Brain (organoid and tissue), 16 donors: ENCODE measurements at places on chromosomes 7 and 10.

- DNase-seq, result no peak
Observed at GRCh38 chr10:133445268-133445732, 8.4 kb upstream of the SCART1 start.

DNA sequence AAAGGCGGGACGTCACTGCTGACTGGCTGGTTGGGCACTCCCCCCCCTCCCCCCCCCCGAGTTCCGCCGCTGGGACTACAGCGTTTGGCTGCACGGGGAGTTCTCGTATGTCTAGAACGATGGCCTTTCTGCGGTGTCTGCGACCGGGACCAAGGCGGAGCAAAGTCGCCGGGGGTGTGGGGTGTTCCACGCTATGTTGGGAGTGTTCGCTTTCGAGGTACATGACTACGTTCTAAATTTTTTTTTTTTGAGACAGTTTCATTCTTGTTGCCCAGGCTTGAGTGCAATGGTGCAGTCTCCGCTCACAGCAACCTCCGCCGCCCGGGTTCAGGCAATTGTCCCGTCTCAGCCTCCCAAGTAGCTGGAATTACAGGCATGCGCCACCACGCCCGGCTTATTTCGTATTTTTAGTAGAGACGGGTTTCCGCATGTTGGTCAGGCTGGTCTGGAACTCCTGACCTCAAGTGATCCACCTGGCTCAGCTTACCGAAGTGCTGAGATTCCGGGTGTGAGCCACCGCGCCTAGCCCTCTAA lies 573 bp upstream of the IDI1 start:
- DNase-seq, result no peak

- no peak for DNase-seq
Observed at GRCh38 chr7:106190589-106191330, 78.6 kb upstream of the SYPL1 start.

DNA sequence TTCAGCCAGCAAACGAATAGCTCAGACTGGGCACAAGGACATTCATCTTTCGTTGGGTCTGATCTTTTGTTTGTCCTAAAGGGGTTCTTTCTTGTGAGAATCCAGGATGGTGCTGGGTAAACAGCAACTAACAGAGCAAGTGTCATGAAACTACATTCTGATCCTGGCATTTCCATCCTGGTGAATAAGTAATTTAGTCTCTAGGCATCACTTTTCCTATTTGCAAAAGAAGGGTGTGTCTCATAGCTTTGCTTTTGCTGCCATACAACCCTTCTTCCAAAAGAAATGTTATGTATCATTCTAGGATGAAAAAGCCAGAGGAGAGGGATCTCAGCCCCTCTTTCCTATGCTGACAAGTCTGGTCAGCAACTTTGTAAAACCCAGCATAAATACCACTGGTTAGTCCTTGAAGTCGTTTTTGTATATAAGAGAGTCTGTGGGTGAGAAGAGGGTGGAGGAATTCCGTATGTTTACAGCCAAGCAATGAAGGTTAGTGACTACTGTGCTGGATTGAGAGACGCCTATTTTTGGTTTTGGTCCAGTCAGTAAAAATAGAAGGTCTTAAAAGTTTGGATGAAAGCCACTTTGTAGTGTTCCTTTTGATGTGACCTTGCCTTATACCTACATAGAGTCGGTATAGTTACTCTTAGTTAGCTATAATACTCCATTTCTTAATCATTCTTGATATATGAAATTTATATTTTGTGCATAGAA lies 88.4 kb upstream of the SLC25A13 start:
- DNase-seq, result no peak

GRCh38 chr10:125081931-125082330 lies 78.4 kb downstream of the CTBP2 start:
- DNase-seq, result no peak

GRCh38 chr7:95200741-95201140 lies 123.6 kb downstream of the PON1 start:
- no peak for DNase-seq

DNA sequence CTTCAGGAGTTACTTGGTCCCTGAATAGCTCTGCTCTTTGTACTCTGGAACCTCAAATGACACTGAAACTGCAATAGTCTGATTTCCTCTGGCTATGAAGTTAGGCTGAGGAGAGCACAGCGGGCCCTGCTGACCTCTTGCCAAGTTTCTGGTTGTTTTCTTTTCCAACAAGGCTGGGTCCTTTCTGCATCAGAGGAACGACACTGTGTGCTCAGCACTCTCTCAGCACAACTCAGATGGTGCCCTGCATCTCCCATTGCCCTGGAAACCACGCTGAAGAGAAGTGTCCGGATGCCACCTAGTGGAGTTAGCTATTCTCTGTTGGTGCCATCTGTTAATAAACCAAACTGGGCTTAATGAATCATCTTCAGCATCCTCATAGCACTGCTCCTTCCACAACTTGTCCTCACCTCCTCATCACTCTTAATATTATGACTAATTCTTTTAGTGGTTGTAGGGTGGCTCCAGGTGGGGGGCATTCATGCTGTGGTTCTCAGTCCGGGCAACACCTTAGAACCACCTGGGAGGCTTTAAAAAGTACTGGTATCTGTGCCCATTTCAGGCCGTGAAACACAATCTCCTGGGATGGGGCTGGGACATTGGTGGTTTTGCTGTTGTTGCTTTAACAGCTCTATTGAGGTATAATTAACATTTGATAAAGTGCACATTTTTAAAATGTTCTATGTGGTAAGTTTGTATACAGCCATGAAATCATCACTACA lies 8.2 kb upstream of the EFCAB10 start:
- DNase-seq, result peak; percentile 92

DNA sequence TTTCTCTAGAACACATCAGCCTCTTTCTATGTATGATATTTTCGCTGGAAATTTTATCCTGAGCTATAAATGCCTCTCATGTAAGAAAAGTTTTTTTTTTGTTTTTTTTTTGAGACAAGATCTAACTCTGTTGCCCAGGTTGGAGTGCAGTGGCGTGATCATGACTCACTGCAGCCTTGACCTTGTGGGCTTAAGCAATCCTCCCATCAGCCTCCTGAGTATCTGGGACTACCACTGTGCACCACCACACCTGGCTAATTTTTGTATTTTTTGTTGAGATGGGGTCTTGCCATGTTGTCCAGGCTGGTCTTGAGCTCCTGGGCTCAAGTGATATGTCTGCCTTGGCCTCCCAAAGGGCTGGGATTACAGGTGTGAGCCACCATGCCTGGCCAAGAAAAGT lies 80.4 kb downstream of the ADK start:
- DNase-seq, result no peak

DNA sequence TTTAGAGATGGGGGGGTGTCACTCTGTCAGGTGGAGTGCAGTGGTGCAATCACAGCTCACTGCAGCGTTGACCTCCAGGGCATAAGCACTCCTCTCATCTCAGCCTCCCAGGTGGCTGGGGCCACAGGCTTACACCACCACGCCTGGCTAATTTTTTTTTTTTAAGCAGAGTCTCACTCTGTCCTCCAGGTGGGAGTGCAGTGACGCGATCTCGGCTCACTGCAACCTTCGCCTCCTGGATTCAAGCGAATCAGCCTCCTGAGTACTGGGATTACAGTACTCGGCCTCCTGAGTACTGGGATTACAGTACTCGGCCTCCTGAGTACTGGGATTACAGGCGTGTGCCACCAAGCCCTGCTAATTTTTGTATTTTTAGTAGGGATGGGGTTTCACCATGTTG lies 23.6 kb upstream of the PPIA start:
- no peak for DNase-seq

- no peak for DNase-seq
Observed at GRCh38 chr7:155685791-155686160, 41.3 kb downstream of the RBM33 start.

- no peak for DNase-seq
Observed at GRCh38 chr10:119211176-119211575, 3.8 kb downstream of the GRK5 start.

- DNase-seq, result peak; percentile 84
Observed at GRCh38 chr7:143263266-143264195, at the start of gene GSTK1. Gene GSTK1 (plus strand): TSS chr7:143263441. CDS start chr7:143263514, 73 bp downstream.

- peak; percentile 97 for DNase-seq
Observed at GRCh38 chr7:113087071-113087998, 708 bp upstream of the GPR85 start.

- DNase-seq, result no peak
Observed at GRCh38 chr7:105760551-105761447, 115.6 kb downstream of the ATXN7L1 start.

- peak; percentile 63 for DNase-seq
Observed at GRCh38 chr7:54955696-54956420, 63.0 kb upstream of the EGFR start.

DNA sequence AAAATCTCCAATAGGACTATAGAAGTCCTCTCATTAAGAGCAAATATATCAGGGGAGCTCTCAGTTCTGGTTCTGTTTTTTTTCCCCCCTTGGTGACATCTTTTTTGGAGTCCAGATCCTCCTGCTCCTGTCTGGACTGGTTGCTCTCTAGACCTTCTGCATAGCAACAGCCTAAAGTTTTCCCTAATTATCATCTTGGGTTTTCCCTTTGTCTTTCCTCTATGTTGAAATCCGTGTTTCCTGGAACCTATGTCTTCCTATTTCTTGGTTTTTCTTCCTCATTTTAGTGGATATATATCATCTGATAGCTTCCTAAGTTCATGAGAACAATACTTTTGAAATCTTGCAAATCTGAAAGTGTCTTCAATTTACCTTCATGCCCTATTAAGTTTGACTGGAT lies 29.7 kb upstream of the MTERF1 start:
- DNase-seq, result no peak

DNA sequence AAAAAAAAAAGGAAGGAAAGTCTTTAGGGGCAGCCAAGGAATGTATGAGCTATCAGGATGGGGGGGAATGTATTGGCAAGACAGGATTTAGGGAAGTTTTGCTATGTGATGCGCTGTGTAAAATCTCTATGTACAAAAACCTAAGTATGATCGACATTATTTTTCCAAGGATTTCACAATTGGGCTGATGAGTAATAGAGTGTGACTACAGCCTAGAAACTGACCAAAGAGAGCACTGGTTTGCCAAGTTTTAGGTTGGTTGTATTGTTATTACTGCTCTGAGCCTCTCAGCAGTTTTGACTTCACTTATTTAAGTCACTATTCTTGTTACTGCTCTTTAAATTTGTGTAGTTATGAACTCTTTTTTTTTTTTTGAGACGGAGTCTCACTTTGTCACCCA lies 107.3 kb downstream of the NRCAM start:
- DNase-seq, result no peak

GRCh38 chr7:69208276-69208675 lies 390.0 kb upstream of the AUTS2 start:
- no peak for DNase-seq

DNA sequence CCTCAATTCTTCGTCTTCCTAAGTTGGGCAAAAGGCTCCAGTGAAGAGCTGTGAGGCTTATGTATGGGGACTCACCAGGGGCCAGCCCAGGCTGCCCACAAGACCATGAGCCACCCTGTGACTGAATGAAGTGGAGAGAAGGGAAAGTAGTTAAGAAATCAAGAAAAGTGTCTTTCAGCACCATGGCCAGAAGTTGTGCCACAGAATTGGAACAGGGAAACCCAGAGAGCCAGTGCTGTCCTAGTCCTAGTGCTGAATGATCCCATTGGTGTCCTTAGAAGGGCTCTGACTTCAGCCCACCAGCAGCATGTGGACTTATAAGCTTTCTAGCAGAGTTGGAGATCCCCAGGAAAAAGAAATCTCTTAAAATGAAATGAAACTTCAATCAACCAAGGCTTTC lies 37.0 kb upstream of the CCSER2 start:
- DNase-seq, result no peak

GRCh38 chr7:92246360-92247101 lies 757 bp downstream of the ANKIB1 start:
- peak; percentile 34 for DNase-seq

DNA sequence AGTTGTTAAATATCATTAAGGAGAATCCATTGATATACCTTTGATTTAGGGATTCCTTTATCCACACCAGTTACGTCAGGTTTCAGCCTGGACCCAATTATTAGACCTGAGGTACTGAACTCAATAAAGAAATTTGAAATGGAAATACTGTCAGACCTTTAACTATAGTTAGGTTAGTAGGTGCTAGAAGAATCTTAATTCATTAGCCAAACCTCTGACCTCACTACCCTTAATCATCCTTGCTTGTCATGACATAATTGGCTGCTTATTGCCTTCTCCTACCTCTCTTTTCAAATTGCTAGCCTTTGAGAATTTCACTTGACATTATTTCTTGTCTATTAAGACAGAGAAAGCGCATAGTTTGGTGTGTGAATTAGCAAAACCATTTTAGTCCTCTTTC lies 27.1 kb downstream of the SMNDC1 start:
- no peak for DNase-seq

GRCh38 chr7:1704811-1705738 lies 35.0 kb downstream of the ELFN1 start:
- DNase-seq, result no peak

DNA sequence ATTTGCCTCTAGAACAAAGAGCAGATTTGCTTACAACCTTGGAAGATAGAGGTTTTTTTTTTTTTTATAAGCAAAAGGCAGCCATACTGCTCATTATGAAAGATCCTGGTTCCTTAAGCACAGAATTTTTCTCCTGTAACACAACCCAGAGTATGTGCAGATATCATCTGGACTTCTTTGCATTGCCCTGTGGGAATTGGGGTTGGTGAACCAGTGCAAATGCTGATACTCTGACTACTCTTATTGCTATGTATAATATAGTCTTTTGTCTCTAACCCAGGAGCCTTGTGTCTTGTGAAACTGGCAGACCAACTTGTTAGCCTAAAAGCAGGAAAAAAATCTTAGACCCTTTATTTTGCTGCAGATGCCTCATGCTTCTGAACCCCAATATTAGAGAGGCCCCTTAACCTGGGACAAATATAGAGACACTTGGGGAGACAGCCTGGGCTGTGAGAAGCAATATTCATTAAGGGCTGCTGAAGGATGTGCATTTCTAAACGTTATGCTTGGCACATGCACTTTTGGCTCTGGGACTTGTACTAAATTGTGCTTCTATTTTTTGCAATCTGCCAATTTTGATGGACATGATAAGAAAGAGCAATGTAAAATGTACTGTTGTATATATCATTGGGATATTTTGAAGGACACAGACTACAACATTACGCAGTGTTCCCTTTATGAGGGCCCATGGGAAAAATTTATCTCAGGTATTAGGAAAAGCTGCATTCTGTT lies 78.9 kb downstream of the ANLN start:
- no peak for DNase-seq

- DNase-seq, result no peak
Observed at GRCh38 chr10:1228467-1228975, 172.3 kb downstream of the WDR37 start.

- peak; percentile 11 for DNase-seq
Observed at GRCh38 chr10:96044736-96045135, 1.4 kb downstream of the CCNJ start.

DNA sequence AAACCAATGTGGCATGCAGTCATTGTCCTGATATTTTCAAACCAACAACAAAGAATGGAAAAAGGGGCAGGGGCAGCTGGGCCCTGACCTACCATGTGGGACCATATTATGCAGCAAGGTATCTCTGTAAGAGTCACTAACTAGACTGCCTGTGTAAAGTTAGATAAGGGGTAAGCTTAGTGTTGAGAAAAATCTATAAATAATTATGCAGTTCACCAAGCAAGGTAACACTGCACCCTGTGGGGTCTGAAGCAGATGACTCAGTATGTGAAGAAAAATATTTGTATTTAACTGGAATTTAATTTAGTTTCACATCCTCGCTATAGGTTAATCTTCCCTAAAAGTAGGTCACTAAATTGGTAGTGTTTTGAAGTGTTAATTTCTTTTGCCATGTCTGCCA lies 99.3 kb downstream of the PPP1R3A start:
- no peak for DNase-seq

GRCh38 chr10:28177944-28178637 lies 124.8 kb downstream of the MPP7 start:
- DNase-seq, result no peak

GRCh38 chr7:148624735-148625134 lies 34.2 kb downstream of the C7orf33 start:
- no peak for DNase-seq
